NCI-H2107 (cell line): ENCODE measurements at places on chromosomes 11 and 22.

GRCh38 chr22:46617207-46617985 lies 2.8 kb upstream of the GRAMD4 start:
- DNase-seq, result no peak

GRCh38 chr11:82701847-82702520 lies 31.7 kb downstream of the FAM181B start:
- DNase-seq, result no peak

DNA sequence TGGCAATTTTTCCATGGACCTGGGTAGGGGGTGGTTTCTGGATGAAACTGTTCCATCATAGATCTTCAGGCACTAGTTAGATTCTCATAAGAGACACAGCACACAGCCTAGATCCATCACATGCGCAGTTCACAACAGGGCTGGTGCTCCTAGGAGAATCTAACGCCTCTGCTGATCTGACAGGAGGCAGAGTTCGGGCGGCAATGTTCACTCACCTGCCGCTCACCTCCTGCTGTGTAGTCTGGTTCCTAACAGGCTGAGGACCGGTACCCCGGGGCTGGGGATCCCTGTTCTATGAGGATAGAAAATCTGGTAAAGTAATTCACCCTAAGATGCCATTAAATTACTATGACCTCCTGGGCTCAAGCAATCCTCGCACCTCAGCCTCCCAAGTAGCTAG lies 318.0 kb downstream of the KIRREL3 start:
- DNase-seq, result no peak

GRCh38 chr11:113234888-113235287 lies 79.5 kb upstream of the TTC12 start:
- no peak for DNase-seq

GRCh38 chr11:131254254-131254653 lies 116.2 kb upstream of the NTM start:
- no peak for DNase-seq

GRCh38 chr11:120906766-120907165 lies 117.1 kb upstream of the TBCEL start:
- no peak for DNase-seq

- no peak for DNase-seq
Observed at GRCh38 chr22:44316393-44317122, 3.8 kb upstream of the SHISAL1 start.

DNA sequence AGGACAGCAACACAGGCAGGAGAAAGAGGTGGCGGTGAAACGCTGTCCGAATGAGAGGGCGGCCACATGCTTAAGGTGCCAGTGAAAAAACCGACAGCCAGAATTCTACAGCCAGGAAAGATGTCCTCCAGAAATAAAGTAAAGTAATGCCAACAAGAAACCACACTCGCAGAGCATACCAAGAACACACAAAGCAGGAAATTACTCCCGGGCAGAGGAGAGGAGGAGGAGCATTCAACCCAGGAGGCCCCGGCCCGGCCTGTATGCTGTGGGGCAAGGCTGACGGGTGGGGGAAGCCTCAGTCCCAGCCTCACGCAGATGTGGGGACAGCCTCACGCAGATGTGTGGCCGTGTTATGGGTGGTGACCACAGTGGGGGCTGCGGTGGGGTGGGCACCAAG lies 28.0 kb downstream of the CHID1 start:
- no peak for DNase-seq

DNA sequence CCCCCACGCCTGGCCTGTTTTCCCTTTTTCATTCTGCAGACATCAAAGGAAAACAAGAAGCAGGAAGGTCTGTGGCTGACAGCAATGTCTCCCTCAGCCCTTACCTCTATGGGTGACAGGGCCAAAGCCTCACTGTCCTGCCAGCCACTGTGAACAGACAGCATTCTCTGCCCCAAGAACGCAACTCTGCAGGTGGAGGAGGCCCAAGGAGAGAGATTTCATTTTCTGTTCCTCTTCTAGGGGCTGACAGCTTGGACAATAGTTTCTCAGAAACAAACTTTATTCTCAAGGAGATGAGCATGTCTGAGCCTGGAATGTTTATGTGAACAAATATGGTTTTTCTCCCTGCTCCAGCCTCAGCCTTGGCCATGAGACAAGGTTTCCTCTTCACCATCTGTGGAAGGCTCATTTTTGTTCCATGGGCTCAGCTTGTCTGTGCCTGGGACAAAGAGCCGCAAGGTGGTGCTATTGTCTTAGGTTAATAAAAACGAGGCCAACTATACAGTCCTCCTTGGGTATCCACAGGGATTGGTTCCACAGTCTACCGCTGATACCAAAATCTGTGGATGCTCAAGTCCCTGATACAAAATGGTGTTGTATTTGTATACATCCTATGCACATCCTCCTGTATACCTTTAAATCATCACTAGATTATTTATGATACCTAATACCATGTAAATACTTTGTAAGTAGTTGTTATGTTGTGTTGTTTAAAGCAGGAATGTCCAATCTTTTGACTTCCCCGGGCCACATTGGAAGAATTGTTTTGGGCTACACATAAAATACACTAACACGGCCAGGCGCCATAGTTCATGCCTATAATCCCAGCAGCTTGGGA lies 5.8 kb downstream of the PIWIL3 start:
- peak; percentile 31 for DNase-seq

DNA sequence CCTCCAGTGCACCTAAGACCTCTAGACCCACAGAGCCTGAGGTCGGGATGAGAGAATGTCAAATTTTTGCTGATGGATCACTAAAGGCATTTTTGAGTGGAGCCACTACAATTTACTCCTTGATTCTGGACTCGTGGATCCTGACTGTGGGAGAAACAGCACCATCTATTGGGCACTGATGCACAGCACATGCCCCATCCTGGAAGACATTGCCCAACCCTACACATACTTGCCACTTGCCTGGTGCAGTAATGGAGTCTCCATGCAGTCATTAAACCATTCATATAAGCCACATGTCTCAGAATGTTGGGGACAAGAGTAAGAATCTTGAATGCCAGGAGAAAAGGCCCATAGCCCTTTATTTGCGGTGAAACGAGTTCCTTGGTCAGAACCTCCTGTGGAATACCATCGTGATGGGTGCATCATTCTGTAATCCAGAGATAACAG lies 103.9 kb downstream of the GGTLC2 start:
- DNase-seq, result no peak

- no peak for DNase-seq
Observed at GRCh38 chr11:79035881-79036280, 404.9 kb downstream of the TENM4 start.

- DNase-seq, result no peak
Observed at GRCh38 chr22:30742291-30743256, 47.9 kb downstream of the OSBP2 start.

DNA sequence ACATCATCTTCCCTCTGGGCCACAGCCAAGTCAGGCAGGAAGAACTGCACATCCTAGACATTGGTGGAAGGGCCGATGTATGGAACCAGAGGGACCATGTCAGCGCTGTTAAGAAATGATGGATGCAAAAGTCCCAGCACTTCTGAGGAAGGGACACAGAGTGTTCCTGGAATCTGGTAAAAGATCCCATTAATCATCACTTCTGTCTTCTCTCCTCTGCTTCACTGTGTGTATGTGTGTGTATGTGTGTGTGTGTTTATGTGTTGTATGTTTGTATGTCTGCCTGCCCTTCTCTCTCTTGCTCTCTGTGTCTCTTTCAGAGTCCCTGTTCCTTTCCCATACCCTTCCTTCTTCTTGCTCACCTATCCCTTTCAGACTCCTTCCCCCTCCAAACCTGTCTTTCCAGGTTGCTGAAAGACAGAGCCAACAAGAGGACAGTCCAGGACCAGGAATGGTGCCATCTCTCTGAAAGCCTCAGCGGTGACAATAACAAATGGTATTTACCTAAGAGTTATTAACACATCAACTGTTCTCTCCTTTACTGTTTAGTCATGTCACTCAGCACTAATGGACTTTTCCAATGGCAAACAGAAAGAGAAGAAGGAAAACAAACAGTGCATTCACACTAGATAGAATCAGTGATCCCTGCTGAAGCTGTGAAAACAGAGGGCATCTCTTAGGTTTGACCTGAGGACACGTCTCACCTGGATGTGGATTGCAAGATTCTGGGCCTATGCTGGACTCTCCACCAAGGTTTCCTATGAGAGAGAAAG lies 47.1 kb downstream of the EHF start:
- no peak for DNase-seq

DNA sequence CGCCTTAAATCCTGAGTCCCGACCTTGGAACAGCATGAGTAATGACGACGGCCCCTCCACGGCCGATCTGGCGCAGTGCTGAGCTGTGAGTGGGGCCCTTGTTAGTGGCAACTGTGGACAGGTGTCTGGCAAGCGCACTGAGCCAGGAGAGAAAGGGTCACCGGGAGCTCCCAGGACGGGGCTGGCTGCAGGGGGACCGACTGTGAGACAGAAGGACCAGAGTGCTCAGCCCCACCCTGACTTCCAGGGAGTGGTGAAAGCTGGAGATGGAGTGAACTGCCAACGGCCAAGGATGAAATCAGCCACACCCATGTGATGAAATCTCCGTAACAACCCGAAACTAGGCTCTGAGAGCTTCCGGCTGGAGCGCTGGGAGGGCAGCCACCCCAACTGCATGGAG lies 228.6 kb downstream of the BRD1 start:
- no peak for DNase-seq

GRCh38 chr22:21101877-21102638 lies 56.3 kb downstream of the LRRC74B start:
- no peak for DNase-seq

GRCh38 chr11:46490666-46491065 lies 99.1 kb upstream of the CHRM4 start:
- no peak for DNase-seq

- no peak for DNase-seq
Observed at GRCh38 chr22:39306456-39307361, 12.7 kb downstream of the RPL3 start.

- no peak for DNase-seq
Observed at GRCh38 chr11:15146271-15147003, 31.7 kb downstream of the INSC start.

DNA sequence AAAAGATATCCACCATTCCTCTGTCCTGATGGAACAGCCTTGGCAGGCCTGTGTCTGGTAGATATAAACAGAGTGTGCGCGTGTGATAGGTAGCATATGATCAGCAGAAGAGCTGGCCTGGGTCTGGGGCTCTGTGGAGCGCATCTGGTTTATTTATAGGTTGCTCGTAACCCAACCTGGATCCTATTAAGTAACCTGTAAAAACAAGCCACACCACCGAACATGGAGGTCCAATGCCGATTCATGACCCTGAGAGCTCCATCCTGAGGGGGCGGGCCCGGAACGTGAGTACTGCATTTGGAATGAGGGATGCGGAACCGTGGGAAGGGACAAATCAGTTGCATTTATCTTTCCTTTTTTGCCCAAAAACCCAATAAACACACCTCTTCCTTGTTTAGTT lies 31.9 kb upstream of the APOL5 start:
- no peak for DNase-seq

DNA sequence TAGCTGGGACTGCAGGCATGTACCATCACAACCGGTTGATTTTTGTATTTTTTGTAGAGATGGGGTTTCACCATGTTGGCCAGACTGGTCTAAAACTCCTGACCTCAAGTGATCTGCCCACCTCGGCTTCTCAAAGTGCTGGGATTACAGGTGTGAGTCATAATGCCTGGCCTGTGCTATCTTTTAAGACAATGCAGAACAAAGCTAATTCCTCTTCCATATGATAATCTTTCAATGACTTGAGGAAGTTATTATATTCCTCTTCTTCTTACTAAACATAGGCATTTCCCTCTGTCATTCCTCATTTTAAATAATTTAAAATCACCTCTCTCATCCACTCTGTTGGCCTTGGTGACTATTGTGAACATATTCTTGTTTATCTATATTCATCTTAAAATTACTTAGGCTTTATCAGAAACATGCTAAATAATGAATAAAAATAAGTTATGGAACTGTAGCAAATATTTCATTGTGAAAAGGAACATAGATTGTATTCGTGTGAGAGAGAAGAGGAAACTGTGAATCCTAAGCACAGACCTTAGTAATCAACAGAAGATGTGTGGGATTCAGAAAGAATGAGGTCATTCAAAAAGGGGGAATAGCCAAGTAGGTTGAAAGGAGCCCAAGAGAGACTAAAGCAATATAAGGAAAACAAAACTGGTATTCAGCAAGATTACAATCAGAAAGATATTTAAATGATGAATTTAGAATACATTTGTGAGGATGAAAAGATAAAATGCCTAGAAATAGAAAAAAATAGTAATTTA lies 269.4 kb downstream of the TTC28 start:
- no peak for DNase-seq

DNA sequence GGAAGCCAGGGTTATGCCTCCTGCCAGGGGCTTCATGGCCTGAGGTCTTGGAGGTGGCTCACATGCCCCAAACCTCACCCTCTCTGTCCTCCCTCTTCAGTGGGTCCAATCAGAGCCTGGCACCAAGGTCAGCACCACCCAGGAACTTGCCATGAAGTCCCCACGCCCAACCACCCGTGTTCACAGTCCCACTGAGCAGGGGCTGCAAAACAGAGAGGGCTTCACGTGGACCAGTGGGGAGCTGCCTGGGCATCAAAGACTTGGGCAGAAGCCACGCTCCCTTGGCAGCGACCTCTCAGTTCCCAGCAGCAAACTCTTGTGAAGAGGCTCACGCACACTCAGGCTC lies 425.8 kb upstream of the B3GAT1 start:
- DNase-seq, result no peak

DNA sequence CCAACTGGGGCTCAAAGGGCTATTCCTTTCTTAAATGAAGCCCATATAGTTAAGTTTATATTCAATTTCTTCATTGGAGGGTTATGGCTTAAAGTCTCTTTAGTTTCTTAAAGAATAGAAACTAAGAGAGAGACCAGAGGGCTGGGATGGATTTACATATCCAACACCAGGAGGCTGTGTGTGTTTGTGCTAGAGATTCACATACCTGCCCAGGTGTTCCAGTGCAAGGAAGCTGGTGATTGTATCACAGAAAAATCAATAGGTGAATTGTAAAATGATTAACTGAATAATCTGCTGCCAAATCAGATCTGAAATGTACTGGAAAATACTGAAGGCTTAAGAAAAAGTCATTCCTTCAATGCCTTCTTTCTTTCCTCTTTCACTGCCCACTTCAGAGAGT lies 148.2 kb upstream of the BDNF start:
- no peak for DNase-seq

DNA sequence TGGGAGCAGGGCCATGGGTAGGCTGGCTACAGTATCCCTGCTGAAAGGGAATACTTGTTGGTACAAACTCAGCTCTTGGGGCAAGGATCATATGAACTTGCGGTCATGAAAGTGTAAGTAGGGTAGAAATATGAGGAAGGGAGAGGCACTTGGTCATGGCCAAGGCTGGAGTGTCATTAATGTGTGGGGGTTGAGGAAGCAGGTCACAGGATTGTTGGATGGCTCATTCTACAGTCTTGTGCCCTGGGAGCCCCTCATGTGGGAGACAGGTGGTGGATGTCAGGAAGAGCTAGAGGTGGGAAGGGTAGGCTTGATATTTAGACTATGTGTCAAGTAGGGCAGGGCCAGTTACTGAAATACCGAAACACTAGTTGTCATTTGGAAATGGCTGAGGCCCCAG lies 95.5 kb downstream of the RRM1 start:
- DNase-seq, result no peak

DNA sequence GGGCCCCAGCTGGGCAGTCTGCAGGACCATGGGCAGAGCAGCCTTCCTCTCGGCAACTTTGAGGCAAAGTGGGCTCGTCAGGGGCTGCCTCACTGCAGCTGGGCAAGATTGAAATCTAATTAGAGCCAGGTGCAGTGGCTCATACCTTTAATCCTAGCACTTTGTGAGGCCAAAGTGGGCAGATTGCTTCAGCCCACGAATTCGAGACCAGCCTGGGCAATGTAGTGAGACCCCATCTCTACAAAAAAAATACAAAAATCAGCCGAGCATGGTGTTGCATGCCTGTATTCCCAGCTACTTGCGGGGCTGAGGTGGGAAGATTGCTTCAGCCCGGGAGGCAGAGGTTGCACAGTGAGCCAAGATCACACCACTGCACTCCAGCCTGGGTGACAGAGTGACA lies 34.2 kb downstream of the ARHGAP8 start:
- no peak for DNase-seq
